ENCODE measurements at places on chromosomes 11 and 22. TPM values are rescaled to one million over a fixed set of nuclear protein-coding genes. Genes with fewer than 3 reads are reported as not detected.

The GAB4 gene
- total RNA-seq = not detected

The SPI1 gene
- not detected for total RNA-seq

The PDGFB gene
- 11.3 TPM for total RNA-seq

The TPBGL gene
- 0.40 TPM for total RNA-seq

The SPDYC gene
- not detected for total RNA-seq

The TENM4 gene
- not detected for total RNA-seq

The DGKZ gene
- total RNA-seq = 100 TPM

The CASP5 gene
- not detected for total RNA-seq

The MYBPC3 gene
- total RNA-seq = not detected

The DMC1 gene
- 10.8 TPM for total RNA-seq

The MPPED2 gene
- not detected for total RNA-seq

The B3GAT1 gene
- 0.17 TPM for total RNA-seq

- peak; percentile 78 for ATAC-seq
- H3K4me3 ChIP-seq = peak overlapping the region; percentile 75
- H3K4me1 ChIP-seq = peaks cover 51% of the 10 kb centered on the region
- no peaks in the 10 kb centered on the region for H3K27me3 ChIP-seq
Observed at GRCh38 chr11:96199563-96200025, 143.4 kb downstream of the MAML2 start.

DNA sequence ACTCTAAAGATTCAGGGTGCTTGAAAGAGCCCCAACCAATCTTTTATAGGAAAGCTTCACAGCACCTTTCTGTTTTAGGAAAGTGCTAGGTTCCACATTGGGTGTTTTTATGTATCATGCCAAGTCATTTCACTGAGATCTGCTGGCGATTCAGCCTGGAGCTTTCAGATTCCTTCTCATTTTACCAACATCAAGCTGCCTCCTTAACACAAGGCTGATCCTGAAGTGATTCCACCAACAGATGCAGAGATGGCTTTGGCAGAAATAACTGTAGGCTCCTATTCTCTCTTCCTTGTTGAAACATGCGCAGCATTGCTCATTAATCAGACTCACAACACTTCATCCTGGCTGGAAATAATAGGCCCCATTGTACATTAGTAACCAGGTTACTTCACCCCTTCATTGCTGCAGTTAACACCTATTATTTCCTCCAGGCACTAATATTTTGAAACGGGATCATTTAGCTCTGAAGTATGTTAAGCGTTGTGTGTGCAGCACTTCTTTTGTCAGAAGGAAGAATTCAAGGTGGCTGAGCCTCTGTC is 89.0 kb downstream of the OPCML start:
- no peaks in the 10 kb centered on the region for H3K27me3 ChIP-seq
- no peaks in the 10 kb centered on the region for H3K36me3 ChIP-seq
- ATAC-seq = no peak
- H3K27ac ChIP-seq = no peak overlapping the region
- no peak overlapping the region for H3K4me3 ChIP-seq
- no peaks in the 10 kb centered on the region for H3K4me1 ChIP-seq

GRCh38 chr11:75527938-75528735 is 2.4 kb upstream of the GDPD5 start:
- peak overlapping the region; percentile 80 for H3K4me3 ChIP-seq
- no peak for ATAC-seq
- H3K27me3 ChIP-seq = no peaks in the 10 kb centered on the region
- peaks cover 18% of the 10 kb centered on the region for H3K4me1 ChIP-seq
- H3K27ac ChIP-seq = no peak overlapping the region
- no peaks in the 10 kb centered on the region for H3K36me3 ChIP-seq

DNA sequence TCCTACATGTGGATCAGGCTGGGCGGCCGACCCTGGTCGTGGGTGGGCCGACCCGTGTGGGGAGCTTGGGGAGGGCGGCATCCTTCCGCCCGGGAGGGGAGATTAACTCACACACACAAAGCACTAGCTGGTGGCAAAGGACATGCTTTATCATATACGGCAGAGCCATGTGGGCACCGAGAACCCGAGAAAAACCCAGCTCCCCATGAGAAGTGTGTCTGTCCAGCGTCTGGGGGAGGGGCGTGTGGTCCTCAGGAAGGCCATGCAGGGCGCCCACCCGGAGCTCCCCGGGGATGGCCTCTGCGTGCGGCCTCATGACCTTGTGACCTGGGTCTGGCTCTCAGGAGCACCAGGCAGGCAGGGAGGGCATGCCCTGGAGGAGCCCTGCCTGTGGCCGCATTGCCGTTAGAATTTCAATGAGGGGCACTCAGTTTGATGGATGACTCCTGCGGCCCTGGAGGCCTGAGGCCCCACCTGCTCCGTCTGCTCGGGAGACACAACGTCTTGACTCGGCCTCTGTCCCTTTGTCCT is 39.4 kb upstream of the TOLLIP start:
- H3K4me3 ChIP-seq = no peak overlapping the region
- H3K27ac ChIP-seq = no peak overlapping the region
- H3K36me3 ChIP-seq = no peaks in the 10 kb centered on the region
- no peaks in the 10 kb centered on the region for H3K27me3 ChIP-seq
- no peaks in the 10 kb centered on the region for H3K4me1 ChIP-seq

GRCh38 chr11:99693941-99694492 is 673.3 kb downstream of the CNTN5 start:
- no peaks in the 10 kb centered on the region for H3K36me3 ChIP-seq
- no peaks in the 10 kb centered on the region for H3K4me1 ChIP-seq
- no peak for ATAC-seq
- no peaks in the 10 kb centered on the region for H3K27me3 ChIP-seq
- no peak overlapping the region for H3K4me3 ChIP-seq

DNA sequence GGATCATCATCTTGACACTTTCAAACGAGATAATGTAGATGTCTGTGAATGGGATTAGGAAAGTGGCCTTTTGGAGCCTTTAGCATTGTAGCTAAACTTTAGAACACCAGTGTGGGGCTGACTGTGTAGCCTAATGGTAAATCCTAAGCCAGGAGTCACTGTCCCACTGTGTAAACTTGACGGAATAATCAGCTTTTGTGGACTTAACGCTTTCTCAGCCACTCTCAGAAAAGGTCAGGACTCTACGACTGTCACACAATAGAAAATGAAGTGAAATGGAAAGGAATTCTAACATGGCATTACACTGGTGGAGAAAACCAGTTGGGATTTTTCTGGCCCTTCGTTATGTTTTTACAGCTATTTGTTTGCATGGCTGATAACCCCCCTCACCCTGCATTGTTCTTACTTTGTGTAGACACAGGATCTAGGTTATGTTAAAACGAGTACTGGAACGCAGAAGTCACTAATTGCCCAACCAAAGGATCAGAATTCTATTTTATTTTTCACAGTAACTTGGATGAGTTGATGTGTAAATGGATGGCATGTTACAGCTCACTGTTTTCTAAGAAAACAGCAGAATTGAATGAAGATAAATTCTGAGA is 22.0 kb upstream of the GRAMD1B start:
- H3K36me3 ChIP-seq = no peaks in the 10 kb centered on the region
- ATAC-seq = no peak
- H3K27me3 ChIP-seq = peaks cover 4% of the 10 kb centered on the region
- H3K4me1 ChIP-seq = peaks cover 10% of the 10 kb centered on the region

DNA sequence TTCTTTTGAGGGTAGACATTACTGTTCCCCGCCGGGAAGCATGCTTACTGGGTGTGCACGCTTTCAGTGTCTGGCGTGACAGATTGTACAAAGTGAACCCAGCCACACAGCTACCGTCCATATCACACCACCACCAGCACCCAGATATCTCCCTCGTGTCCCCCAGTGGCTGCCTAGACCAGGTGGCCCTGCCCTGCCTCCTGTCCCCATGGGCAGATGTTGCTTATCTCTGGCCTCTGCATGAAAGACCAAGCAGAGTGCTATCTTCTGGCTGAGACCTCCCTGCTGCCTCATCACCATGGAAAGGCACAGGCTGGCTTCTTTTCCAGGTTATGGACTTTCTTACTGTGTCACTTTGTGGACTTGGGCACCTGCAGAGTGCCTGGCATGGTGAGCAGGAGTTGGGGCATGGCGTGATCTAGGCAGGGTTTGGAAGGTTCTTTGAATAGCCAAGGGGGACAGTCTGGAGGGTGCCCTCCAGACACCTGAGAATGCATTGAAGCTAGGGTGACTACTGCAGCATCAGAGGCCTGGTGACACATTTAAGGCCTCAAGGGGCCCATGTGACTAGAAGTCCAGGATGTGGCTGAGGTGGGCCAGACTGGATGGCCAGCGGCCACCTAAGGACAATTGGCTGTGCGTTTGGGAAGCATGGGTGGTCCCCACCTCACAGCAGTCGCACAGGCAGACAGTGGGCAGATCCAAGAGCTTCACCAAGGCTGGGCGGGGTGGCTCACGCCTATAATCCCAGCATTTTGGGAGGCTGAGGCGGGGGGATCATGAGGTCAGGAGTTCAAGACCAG is 4.7 kb downstream of the TANGO2 start:
- no peaks in the 10 kb centered on the region for H3K27me3 ChIP-seq
- no peak overlapping the region for H3K4me3 ChIP-seq
- no peak for ATAC-seq
- peaks cover 5% of the 10 kb centered on the region for H3K36me3 ChIP-seq
- H3K27ac ChIP-seq = peak overlapping the region; percentile 25

GRCh38 chr11:17526326-17526725 is 17.9 kb downstream of the USH1C start:
- no peaks in the 10 kb centered on the region for H3K4me1 ChIP-seq
- ATAC-seq = no peak
- peaks cover 6% of the 10 kb centered on the region for H3K27me3 ChIP-seq
- no peaks in the 10 kb centered on the region for H3K36me3 ChIP-seq
- H3K4me3 ChIP-seq = no peak overlapping the region

- no peak overlapping the region for H3K27ac ChIP-seq
- peaks cover 15% of the 10 kb centered on the region for H3K27me3 ChIP-seq
- H3K36me3 ChIP-seq = no peaks in the 10 kb centered on the region
- H3K4me1 ChIP-seq = no peaks in the 10 kb centered on the region
- no peak overlapping the region for H3K4me3 ChIP-seq
Observed at GRCh38 chr11:70524096-70524922, 126.0 kb downstream of the CTTN start.

- no peaks in the 10 kb centered on the region for H3K27me3 ChIP-seq
- H3K36me3 ChIP-seq = peaks cover 35% of the 10 kb centered on the region
- no peak overlapping the region for H3K4me3 ChIP-seq
- ATAC-seq = no peak
Observed at GRCh38 chr11:17154409-17155159, 53.2 kb downstream of the PIK3C2A start.

GRCh38 chr22:37610480-37611129 is 2.0 kb downstream of the GGA1 start:
- H3K36me3 ChIP-seq = peaks cover 17% of the 10 kb centered on the region
- peak overlapping the region; percentile 97 for H3K4me3 ChIP-seq
- H3K4me1 ChIP-seq = peaks cover 7% of the 10 kb centered on the region
- ATAC-seq = no peak

- H3K27me3 ChIP-seq = peaks cover 30% of the 10 kb centered on the region
- no peak overlapping the region for H3K4me3 ChIP-seq
- H3K4me1 ChIP-seq = no peaks in the 10 kb centered on the region
- no peaks in the 10 kb centered on the region for H3K36me3 ChIP-seq
Observed at GRCh38 chr11:134752526-134752925, 340.5 kb upstream of the B3GAT1 start.

DNA sequence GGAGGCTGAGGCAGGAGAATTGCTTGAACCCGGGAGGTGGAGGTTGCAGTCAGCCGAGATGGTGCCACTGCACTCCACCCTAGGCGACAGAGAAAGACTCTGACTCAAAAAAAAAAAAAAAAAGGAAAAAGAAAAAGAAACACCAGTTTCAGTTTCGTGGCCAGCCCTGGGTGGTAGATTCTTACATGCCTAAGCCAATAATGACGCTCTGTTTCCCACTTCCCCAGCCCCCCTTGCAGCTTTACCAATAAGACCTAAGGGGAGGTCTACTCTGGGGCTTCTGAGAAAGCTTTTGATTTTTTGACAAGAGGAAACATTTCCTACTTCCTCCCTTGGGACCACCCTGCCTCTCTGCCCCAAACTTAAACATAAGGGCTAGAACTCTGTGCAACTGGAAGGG is 30.0 kb upstream of the PTPRJ start:
- H3K4me3 ChIP-seq = no peak overlapping the region
- H3K36me3 ChIP-seq = no peaks in the 10 kb centered on the region
- peaks cover 17% of the 10 kb centered on the region for H3K4me1 ChIP-seq
- ATAC-seq = peak; percentile 49
- peak overlapping the region; percentile 41 for H3K27ac ChIP-seq

- no peak overlapping the region for H3K4me3 ChIP-seq
- peaks cover 5% of the 10 kb centered on the region for H3K4me1 ChIP-seq
- ATAC-seq = peak; percentile 83
- no peak overlapping the region for H3K27ac ChIP-seq
- H3K36me3 ChIP-seq = peaks cover 98% of the 10 kb centered on the region
Observed at GRCh38 chr11:108697872-108698473, 33.1 kb downstream of the DDX10 start.

GRCh38 chr11:32575070-32575469 is 8.6 kb upstream of the EIF3M start:
- no peaks in the 10 kb centered on the region for H3K4me1 ChIP-seq
- no peaks in the 10 kb centered on the region for H3K36me3 ChIP-seq
- peaks cover 8% of the 10 kb centered on the region for H3K27me3 ChIP-seq
- H3K4me3 ChIP-seq = no peak overlapping the region

DNA sequence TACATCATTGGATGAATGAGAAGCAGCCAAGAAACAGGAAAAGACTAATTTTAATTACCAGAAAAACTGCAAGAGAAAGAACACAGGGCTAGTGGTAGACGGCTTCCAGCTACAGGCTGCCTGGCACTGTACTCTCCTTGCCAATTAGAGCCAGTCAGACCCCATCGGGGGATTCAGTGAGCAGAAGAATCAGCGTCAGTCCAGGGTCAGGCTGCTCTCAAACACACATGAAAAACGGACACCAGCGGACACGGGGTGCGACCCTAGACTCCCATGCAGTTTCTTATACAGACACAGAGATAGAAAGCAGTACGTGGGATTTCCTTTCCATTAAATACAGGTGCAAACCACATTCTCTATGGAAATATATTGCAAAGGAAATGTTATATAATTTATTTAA is 1.1 kb upstream of the CNTN5 start:
- H3K4me3 ChIP-seq = no peak overlapping the region
- ATAC-seq = no peak

- H3K27ac ChIP-seq = no peak overlapping the region
- no peaks in the 10 kb centered on the region for H3K36me3 ChIP-seq
Observed at GRCh38 chr11:131681920-131682319, 311.5 kb downstream of the NTM start.

GRCh38 chr11:47394322-47395222 is 13.8 kb upstream of the SLC39A13 start:
- peak; percentile 89 for ATAC-seq
- no peaks in the 10 kb centered on the region for H3K4me1 ChIP-seq
- H3K36me3 ChIP-seq = no peaks in the 10 kb centered on the region
- peak overlapping the region; percentile 59 for H3K4me3 ChIP-seq

- H3K4me3 ChIP-seq = no peak overlapping the region
- no peak for ATAC-seq
- no peaks in the 10 kb centered on the region for H3K4me1 ChIP-seq
- peaks cover 44% of the 10 kb centered on the region for H3K27me3 ChIP-seq
Observed at GRCh38 chr11:82810326-82810725, 76.7 kb upstream of the FAM181B start.

- no peak overlapping the region for H3K4me3 ChIP-seq
- no peaks in the 10 kb centered on the region for H3K4me1 ChIP-seq
- H3K27ac ChIP-seq = no peak overlapping the region
- ATAC-seq = no peak
Observed at GRCh38 chr11:113153847-113154246, 160.5 kb upstream of the TTC12 start.

Measured in activated T-helper 17 cell treated with anti-CD3 and anti-CD28 coated beads, Interleukin-2, amount 50 U/mL, for 72 hours (primary cell).